Panc1 (cell line): ENCODE measurements at places on chromosomes 3 and 15.

DNA sequence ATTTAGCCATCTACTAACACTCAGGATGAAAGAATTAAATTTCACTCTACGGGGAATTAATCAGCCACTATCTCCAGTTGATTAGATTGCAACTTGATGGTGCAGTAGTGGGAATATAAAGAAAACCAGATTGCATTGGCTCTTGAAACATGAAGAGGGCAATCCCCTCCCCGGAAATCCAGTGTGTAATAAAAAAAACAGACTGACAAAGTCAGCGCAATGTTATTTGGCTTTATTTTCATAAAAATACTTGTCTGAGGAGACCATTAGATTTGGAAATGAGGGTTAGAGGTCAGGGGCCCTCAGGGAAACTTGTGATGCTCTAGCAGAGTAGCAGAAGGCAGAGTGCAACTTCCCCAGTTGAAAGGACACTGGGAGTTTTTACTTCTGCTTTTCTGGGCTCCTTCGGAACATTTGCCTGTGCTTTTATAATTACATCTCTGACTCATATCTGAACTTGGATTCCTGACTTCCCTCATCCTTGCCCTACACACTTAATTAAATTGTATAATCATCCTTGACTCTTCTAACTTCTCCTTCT lies 326.8 kb downstream of the TUSC7 start:
- no peak for DNase-seq

GRCh38 chr3:147423798-147424580 lies 14.8 kb downstream of the ZIC1 start:
- DNase-seq, result no peak

GRCh38 chr3:39540162-39540921 lies 72.9 kb downstream of the MOBP start:
- DNase-seq, result no peak

GRCh38 chr3:28700728-28701127 lies 352.1 kb upstream of the AZI2 start:
- DNase-seq, result no peak

- no peak for DNase-seq
Observed at GRCh38 chr3:44875596-44875995, 1.2 kb downstream of the TGM4 start.

DNA sequence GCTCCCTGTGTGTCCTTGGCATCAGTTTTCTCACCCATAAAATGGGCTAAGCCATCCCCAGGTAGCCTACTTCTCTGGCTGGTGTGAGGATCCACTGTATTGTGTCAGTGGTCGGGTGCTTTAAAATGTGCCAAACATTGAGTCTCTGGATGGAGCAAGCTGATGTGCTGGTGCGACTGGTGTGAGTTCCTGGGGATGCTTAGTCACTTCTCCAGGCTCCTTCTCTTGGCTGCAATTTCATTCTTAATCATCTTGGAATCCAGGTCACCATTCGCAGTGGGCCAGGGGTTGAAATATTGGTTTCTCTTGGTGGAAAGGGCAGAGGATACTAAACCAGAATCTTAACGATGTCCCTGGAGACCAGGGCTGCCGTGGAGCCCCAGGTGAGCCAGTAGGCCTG lies 29.3 kb downstream of the SCN5A start:
- no peak for DNase-seq

DNA sequence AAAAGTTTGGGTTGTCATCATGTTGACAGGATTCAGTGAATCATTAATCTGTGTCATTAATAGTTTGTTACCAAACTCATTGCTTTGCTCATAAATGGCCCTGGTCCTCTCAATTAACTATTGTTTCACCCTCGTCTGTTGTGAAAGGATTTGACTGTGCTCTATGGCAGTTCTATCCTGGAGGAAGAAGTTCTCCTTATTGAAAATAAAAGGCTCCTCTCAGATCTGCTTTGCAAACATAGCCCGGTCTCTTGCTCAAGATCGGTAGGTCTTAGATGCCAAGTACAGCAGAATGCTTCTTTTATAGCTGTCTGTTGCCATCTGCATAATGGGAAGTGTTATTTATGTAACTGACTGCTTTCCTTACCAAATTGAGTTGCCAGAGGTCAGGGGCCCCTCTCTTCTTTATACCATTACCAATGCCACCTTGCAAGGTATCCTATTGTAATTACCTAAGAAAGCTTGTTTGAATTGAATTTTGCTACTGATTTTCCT lies 146.5 kb downstream of the EBLN2 start:
- DNase-seq, result no peak
